ENCODE measurements at places on chromosomes 13 and 19.

DNA sequence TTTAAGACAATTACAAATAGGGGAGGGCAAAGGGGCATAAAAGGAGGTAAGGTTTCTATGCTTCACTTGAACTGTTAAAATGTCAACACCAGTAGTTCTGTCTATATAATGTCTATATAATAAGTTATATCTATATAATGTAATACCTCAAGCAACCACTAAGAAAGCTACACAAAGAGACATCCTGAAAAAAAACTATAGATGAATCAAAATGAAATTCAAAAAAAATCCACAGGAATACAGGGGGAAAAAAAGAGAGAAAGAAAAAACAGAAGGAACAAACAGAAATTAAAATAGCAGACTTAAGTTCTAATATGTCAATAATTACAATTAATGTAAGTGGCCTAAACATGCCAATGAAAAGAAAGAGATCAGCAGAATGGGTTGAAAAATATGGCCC is 186.0 kb downstream of the KCTD15 start:
- DNase-seq, result no peak

- no peak for DNase-seq
Measured at GRCh38 chr19:31883296-31883990, 462.0 kb upstream of the ZNF507 start.

- DNase-seq, result no peak
Measured at GRCh38 chr19:29760752-29761502, 45.9 kb upstream of the C19orf12 start.

- no peak for DNase-seq
Measured at GRCh38 chr13:97440598-97441170, 6.7 kb downstream of the RAP2A start.

DNA sequence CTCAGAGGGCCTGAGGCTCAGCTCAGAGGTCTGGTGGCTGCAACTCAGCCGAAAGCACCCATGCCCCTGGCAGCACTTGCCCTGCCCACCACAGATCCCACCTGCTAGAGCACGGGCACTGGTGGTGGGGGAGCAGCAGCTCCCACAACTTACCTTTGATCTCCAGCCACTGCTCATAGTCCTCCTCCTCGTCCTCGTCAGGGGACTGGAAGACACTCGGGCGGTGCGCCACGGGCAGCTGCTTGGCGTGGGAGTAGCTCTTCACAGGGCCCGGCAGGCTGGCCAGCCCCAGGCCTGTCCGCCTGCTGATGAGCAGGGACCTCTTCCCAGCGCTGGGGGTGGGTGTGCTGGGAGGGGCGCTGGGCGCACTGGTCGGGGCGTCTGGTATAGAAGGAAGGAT is 14.6 kb downstream of the SUGP1 start:
- DNase-seq, result no peak

All from ecto neural progenitor cell (in vitro differentiated cells).